Stimulated activated CD8-positive, alpha-beta memory T cell treated with anti-CD3 and anti-CD28 coated beads, Interleukin-15, amount 100 ng/mL, for 24 hours (primary cell): ENCODE measurements at places on chromosomes 5 and 9.

DNA sequence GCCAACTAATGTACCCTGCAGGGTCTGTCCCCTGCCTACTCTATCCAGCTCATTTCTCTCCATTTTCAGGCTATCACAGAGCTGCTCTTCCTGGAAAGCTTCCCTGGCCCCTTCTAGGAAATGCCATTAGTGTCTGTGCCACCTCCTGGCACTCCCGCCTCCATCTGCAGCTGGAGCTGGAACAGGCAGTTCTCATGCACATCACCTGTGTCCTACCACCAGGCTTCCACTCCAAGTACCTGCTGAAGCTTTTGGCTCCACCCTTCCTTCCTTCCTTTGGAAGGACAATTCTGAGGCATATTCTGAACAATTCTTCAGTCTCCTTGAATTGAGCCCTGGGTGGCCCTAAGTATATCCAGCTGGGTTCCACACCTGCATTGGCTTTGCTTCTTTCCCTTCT is 156.2 kb upstream of the ZNF618 start:
- no peak for DNase-seq

- DNase-seq = no peak
These were observed 72.7 kb upstream of the SLC25A48 start for GRCh38 chr5:135761746-135762145.

DNA sequence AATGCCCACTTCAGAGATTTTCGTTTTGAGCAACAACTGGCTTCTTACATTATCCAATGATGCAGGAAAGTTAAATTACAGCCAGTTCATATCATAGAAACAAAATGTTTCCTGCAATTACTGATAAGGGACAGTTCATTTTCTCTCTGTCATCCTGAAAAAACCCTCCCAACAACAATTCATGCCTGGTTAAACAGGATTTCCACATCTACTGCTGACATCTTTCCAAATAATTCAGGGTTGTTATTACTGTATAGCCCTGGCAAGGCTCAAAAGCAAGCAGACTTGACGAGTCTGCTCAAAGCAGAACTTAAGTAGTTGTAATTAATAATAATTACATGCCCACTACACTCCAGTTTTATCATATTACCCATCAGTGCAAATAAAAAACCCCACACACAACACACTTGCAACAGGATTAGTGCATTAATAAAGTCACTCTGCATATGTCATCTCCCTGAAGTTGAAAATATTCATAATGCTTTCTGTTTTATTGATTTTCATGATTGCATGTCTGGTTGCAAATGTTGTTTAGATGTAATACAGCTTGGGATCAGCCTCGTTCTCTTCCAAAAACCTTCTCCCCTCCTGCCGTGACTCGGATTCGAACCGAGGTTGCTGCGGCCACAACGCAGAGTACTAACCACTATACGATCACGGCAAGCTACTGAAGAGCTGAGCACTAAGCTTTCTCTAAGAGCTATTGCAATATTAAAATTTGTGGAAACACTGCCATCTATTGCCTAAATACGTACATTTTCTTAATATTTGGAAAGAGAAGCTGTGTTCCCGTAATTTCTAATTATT is 119.6 kb upstream of the NFIB start:
- no peak for DNase-seq

DNA sequence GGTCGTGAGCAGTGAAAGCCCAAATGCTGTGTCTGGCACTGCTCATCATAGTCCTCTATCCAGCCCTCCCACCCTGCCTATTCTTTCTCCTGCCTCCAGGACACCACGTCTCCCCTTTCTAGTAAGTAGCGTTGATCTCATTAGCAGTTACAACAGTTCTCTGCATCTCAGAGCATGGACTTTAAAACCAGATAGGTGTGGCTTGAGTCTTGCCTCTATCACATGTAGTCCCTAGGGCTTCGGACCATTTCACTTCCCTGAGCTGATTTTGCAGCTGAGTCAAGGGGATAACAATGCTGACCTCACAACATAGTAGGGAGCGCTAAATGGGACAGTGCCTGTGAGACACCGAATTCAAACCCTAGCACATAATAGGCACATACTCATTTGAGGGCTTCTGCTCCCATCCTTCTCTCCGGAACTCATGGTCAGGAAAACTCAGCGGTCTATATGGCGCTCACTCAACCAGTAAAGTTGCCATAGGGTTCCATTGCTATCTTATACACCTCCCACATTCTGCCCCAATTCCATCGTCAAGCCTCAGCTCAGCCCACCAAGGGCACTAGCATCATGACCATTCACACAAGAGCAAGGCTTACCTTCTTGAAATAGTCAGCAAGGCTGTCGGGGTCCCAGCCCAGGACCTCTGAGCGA is 515 bp downstream of the LCP2 start:
- no peak for DNase-seq

GRCh38 chr9:119905724-119906123 is 536.5 kb upstream of the BRINP1 start:
- DNase-seq = no peak

GRCh38 chr5:112975721-112976431 is 722 bp upstream of the DCP2 start:
- no peak for DNase-seq

DNA sequence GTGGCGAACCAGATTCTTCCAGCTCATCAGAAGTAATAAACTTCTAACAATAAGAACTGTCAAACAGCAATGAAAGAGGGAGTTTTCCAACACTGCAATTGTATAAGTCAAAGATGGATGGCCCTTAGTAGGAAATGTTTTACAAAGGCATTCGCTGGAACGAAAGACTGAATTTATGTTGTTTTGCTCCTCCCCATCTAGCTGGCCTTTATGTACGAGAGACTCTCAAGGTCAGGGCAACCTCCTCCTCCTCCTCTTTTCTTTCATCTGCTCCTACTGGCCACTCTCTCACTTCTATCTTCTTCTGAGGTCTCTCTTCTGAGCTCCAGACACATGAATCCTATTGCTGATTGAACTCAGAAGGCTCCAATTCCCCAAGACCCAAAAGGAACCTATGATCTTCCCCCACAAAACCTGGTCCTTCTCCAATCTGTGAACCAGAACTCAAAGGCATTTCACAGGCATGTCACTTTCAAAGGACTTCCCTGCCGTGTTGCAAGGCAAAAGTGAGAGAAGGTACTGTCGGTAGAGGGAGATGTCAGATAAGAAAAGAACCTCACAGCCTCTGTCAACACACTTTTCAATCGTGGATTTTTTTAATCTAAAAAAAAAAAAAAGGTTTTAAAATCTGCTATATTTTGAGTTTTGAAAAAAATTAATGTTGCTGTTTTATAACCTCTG is 28.5 kb upstream of the PUM3 start:
- no peak for DNase-seq
